Ascending aorta (tissue), 2 donors: ENCODE measurements at places on chromosomes 3 and 15.

DNA sequence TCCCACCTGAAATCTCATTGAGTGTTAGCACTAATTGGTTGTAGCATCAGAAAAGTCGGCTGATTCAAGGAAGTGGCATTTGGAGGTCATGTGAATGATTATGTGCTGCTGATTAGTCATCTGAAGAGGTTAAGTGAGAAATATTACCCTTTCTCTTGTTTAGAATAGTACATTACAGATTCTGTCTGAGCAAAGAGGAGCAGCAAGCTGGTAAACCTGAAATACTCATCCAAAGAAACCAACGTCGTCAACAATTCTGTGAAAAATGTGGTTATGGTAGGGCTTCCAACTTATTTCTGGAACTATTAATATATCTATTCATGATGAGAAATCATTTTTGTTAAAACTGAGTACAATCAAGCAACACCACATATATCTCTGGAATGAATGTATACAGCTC, 1024.9 kb downstream of the TUSC7 start:
- H3K27me3 ChIP-seq = no peaks in the 10 kb centered on the region
- H3K36me3 ChIP-seq = no peaks in the 10 kb centered on the region
- DNase-seq = no peak
- no peaks in the 10 kb centered on the region for H3K4me1 ChIP-seq

- no peak overlapping the region for H3K27ac ChIP-seq
- DNase-seq = no peak
- no peaks in the 10 kb centered on the region for H3K36me3 ChIP-seq
- H3K27me3 ChIP-seq = no peaks in the 10 kb centered on the region
- no peaks in the 10 kb centered on the region for H3K4me1 ChIP-seq
Measured at GRCh38 chr15:83960192-83960829, 275.3 kb upstream of the GOLGA6L4 start.

- H3K4me3 ChIP-seq = no peak overlapping the region
- DNase-seq = no peak
- no peaks in the 10 kb centered on the region for H3K27me3 ChIP-seq
- no peak overlapping the region for H3K27ac ChIP-seq
Measured at GRCh38 chr3:144289057-144289456, 317.4 kb downstream of the DIPK2A start.

- no peak overlapping the region for H3K4me3 ChIP-seq
- no peaks in the 10 kb centered on the region for H3K27me3 ChIP-seq
Measured at GRCh38 chr3:81465510-81466200, 295.8 kb downstream of the GBE1 start.
